Fibroblast of upper back skin (primary cell): ENCODE measurements at places on chromosomes 5 and 9.

DNA sequence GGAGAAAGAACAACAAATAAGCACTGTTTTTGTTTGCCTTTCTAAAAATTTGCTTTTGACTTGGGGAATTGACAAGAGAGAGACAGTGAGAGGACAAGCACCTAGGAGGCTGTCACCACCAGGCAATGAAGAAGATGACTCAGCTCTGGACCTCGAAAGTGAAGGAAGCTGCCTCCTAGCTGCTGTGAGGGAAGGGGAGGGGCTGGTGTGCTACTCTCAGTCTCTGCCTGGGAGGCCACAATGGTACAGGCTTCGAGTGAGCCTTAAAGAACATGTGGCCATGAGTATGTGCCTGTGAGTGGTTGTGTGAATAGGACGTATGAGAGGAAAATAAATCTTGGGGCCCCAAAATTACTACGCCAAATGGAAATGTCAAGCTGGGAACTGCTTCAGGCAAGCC lies 7.1 kb upstream of the PLK2 start:
- DNase-seq, result peak; percentile 64

DNA sequence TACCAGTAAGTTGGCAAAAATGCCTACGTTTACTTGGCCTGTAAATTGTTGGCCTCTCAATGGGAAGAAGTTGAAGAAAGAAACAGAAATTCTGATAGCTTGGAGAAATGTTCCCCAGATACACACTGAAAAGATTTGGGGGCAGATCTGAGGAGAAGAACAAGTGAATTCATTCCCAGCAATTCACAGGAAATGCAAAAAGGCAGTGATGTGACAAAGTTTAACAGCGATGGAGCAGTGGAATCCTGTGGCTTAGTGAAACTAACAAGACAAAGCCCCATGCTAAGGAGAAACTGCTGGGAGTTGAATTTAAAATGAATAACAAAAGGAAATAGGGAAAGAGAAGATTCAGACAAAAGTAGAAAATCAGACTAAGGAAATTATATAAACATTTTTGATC lies 213.2 kb upstream of the EDIL3 start:
- DNase-seq, result no peak

- DNase-seq, result no peak
Observed at GRCh38 chr5:154197801-154198491, 7.4 kb downstream of the GALNT10 start.

- DNase-seq, result no peak
Observed at GRCh38 chr5:14588758-14589543, 7.4 kb downstream of the OTULINL start.

- DNase-seq, result no peak
Observed at GRCh38 chr9:83956086-83956435, 24.0 kb downstream of the HNRNPK start.

- DNase-seq, result no peak
Observed at GRCh38 chr9:92715488-92716231, 45.7 kb upstream of the IPPK start.

- DNase-seq, result no peak
Observed at GRCh38 chr5:26487553-26487952, 550.8 kb downstream of the CDH9 start.

DNA sequence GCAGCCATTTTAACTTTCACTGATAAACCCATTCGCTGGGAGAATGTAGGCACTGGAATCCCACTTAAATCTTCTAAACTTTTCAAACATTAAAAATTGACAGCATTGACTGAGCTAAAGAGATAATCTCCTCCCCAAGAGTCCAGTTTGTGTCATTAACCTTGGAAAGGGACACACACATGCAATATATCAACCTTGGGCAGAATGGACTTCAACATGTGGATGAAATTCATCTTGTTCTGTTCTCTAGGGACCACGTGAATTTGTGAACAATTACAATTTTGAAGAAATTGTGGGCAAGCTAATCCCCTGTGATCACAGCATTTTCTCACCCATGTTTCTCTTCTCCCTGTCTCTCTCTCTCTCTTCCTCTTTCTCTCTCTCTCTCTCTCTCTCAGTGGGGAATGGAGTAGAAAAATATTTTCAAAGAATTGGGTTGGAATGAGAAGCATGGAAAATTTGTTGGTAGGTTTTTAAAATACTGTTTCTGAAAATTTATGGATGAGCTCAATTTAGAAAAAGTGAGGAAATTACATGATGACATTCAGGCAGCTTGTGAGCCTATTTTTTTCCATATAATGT lies 553.7 kb downstream of the EBF1 start:
- DNase-seq, result no peak

- no peak for DNase-seq
Observed at GRCh38 chr5:61130289-61130688, 32.0 kb downstream of the SMIM15 start.

- DNase-seq, result no peak
Observed at GRCh38 chr9:119167267-119167666, 202.0 kb downstream of the BRINP1 start.

DNA sequence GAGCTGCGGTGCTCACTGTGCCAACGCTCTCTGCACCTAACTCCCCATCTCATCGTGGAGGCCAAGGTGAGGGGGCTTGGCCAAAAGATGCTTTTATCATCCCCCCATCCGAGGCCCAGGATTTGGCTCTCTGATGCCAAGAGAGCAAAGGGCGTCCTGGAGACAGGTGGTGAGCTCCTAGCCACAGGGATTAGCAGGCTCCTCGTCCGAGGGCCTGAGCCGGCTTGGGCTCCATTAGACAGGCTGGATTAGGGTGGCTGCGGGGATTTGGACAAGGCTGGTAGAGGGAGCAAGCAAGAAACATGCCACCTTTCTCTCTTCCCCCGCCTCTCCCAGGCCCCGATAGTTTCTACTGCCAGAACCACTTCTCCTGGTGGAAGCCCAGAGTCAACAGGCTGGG lies 1.0 kb upstream of the GRM6 start:
- DNase-seq, result no peak

GRCh38 chr5:4095918-4096630 lies 500.4 kb downstream of the IRX1 start:
- peak; percentile 26 for DNase-seq

GRCh38 chr9:78064075-78064474 lies 32.5 kb upstream of the GNAQ start:
- peak; percentile 1 for DNase-seq

GRCh38 chr5:145510324-145510723 lies 324.8 kb downstream of the PRELID2 start:
- peak; percentile 79 for DNase-seq

DNA sequence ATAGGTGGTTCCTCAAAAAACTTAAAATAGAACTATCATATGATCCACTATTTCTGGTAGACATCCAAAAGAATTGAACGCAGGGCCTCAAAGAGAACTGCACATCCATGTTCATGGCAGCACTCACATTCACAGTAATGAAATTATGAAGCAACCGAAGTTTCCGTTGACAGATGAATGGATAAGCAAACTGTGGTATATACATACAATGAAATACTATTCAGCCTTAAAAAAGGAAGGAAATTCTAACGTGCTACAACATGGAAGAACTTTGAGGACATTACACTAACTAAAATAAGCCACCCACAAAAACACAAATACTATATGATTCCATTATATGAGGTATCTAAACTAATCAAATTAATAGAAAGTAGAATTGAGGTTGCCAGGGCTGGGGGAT lies 18.5 kb downstream of the CENPK start:
- DNase-seq, result no peak

- DNase-seq, result no peak
Observed at GRCh38 chr5:55546947-55547346, 12.2 kb upstream of the PLPP1 start.

DNA sequence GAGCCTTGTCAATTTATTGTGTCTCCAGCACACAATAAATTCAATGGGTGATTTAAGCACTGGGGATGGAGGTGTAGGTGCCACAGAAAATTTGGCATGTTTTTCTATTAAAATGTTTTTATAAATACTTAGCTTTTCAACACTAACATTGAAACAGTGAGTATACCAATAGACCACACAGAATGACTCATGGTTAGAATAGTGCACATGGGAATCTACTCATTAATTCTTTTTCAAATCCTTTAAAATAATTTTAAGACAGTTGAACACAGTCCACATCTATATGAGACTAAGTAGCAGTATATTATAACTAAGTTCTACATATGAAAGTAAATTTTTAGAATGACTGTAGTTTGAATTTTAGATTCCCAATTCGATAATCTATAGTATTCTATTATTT lies 67.1 kb downstream of the LNPEP start:
- peak; percentile 15 for DNase-seq

DNA sequence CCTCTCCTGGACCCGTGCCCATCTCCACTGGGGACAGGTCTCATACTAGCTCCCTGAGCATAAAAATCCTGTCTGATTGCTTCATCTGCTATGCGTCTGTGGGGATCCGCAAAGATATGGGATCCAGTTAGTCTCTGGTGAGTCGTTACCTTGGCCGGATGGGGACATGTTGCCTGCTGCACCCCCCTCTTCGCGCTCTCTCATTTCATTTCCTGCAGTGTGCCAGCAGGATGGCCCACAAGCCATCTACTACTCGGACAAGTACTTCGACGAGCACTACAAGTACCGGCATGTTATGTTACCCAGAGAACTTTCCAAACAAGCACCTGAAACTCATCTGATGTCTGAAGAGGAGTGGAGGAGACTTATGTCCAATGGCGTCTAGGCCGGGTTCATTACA lies 17.0 kb upstream of the CEP78 start:
- DNase-seq, result no peak

- no peak for DNase-seq
Observed at GRCh38 chr5:26388976-26389375, 649.4 kb downstream of the CDH9 start.

- peak; percentile 91 for DNase-seq
Observed at GRCh38 chr9:114317665-114318357, 5.1 kb upstream of the ORM1 start.

GRCh38 chr5:177495243-177496060 lies 2.0 kb downstream of the PDLIM7 start:
- DNase-seq, result peak; percentile 96

DNA sequence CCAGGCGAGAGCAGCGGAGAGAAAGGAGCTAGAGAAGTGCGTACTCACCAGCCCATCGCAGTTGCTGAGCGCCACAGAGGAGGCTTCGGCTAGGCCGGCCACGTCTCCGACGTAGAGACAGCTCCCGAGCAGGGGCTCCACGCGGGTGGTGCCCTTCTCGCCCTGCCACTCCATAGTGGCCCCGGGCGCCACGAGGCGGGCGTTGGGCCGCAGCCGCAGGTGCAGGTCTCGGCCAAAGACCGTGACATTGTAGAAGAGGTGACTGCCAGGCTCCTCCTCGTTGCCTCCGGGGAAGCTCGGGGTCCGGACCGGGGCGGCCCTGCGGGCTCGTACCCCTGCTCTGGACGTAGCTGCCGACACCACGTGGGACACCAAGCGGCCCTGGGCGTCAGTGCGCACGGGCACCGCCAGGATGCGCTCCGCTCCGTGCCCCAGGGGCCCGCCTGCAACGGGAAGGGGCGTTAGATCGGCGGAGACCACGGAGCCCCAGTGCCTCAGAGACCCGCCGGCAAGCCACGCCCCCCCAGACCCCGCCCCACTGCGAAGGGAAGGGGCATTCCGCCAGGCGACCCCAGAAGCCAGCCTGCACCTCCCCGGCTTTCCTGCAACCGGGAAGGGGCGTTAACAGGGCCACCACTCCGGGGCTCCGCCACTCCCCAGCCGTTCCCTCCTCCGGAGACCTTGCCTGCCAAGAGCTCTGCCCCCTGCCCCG lies 1.4 kb downstream of the ADAMTS2 start:
- DNase-seq, result peak; percentile 32

DNA sequence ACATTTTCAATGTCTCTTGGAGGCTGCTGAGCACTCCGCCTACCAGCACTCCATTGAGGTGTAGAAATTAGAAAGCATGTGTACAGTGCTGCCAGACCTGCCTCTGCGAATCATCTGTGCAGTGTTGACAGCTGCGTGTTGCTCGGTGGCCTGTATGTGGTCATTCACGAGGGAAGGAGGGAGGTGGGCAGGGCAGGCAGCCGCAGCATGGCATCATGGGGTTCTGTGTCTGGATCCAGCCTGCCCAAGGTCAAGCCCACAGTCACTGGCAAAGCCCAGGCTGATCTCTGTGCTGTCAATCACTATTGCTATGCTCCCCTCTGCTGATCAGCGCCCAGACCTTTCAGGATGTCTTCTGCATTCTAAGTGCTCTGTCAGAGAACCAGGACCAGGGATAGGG lies 8.0 kb upstream of the PDZD2 start:
- no peak for DNase-seq

GRCh38 chr5:142053426-142054151 lies 40.8 kb upstream of the GNPDA1 start:
- peak; percentile 66 for DNase-seq

- peak; percentile 9 for DNase-seq
Observed at GRCh38 chr5:136731241-136731900, 366.0 kb upstream of the TRPC7 start.

DNA sequence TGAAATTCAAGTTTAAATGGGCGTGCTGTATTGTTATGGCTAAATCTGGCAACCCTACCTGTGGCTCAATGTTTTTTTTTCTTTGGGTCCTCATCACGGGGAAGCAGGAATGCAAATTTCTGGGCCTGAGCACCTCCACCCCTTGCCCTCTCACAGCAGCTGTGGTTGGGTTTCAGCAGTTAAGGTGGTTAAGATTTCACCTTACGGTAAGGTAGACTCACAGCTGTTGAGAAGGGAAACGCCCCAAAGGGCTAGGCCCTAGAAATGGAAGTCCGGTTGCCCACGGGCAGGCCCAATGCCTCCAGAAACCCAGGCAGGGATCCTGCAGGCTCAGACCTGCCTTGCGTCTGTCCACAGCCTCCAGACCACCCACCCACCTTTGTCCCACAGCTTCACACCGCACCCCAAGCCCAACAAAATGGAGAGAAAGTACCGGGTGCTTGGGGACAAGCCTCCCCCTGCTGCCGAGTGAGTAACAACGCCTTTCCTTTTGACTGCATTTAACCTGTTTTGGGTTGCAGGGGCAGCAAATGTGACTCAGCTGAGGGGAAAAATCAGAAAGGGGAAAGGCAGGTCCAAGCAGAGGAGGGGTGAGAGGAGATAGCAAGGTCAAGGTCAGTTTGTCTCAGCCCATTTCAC lies 48.1 kb upstream of the TDRD7 start:
- DNase-seq, result no peak

DNA sequence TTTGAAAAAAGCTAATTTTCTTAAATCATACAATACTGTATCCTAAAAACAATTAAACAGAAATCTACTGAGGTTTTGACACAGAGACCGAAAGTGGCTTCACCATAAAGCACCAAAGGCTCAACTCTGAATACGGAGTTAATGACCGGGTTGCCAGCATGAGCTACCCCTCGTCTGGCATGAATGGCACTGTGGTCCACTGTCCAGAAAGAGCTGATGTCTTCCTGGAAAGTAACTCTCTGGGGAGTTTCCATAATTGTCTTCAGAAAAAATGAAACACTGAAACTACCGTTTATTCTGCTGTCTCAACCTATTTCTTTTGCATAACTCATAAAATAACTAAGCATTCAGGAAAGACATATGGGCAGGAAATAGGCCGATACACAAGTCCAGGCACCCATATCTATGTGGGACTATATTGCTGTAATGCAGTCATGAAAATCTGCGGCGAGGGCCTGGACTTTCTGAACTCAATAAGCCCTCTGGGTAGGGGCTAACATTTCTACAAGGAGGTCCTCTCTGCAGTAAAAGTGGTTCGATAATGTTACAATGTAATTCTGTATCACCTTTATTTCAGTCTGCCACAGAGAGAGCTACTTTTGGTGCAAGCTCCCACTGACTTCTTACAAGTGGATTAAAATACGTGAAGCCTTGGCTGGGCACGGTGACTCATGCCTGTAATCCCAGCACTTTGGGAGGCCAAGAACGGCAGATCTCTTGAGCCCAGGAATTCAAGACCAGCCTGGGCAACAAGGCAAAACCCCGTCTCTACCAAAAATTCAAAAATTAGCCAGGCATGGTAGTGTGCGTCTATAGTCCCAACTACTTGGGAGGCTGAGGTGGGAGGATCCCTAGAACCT lies 52.4 kb downstream of the ANKH start:
- no peak for DNase-seq
